H9 (cell line): ENCODE measurements at places on chromosomes 6 and 20.

DNA sequence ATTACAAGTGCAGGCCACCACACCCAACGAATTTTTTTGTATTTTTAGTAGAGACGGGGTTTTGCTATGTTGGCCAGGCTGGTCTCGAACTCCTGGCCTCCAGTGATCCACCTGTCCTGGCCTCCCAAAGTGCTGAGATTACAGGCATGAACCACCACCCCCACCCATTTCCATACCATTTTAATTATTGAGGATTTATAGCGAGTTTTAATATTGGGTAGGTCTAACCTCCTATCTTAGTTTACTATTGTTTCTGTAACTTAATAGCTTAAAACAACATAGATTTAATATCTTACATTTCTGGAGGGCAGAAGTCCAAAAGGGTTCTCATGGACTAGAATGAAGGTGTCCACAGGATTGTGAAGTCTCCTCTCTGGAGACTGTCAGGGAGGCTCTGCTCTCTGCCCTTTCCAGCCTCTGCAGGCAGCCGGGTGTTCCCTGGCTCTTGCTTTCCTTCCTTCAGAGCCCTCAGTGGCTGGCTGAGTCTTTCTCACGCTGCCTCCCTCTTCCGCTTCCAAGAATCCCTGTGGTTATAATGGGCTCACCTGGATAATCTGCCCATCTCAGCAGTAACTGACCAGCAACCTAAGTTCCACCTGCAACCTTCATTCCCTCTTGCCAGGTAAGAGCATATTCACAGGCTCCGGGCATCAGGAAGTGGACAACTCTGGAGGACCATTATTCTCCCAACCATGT is 18.6 kb upstream of the BCAS4 start:
- H3K27me3 ChIP-seq, result no peaks in the 10 kb centered on the region
- H3K4me1 ChIP-seq, result no peaks in the 10 kb centered on the region
- H3K27ac ChIP-seq, result no peak overlapping the region
- H3K36me3 ChIP-seq, result no peaks in the 10 kb centered on the region
- H3K4me3 ChIP-seq, result no peak overlapping the region
- DNase-seq, result peak; percentile 43

DNA sequence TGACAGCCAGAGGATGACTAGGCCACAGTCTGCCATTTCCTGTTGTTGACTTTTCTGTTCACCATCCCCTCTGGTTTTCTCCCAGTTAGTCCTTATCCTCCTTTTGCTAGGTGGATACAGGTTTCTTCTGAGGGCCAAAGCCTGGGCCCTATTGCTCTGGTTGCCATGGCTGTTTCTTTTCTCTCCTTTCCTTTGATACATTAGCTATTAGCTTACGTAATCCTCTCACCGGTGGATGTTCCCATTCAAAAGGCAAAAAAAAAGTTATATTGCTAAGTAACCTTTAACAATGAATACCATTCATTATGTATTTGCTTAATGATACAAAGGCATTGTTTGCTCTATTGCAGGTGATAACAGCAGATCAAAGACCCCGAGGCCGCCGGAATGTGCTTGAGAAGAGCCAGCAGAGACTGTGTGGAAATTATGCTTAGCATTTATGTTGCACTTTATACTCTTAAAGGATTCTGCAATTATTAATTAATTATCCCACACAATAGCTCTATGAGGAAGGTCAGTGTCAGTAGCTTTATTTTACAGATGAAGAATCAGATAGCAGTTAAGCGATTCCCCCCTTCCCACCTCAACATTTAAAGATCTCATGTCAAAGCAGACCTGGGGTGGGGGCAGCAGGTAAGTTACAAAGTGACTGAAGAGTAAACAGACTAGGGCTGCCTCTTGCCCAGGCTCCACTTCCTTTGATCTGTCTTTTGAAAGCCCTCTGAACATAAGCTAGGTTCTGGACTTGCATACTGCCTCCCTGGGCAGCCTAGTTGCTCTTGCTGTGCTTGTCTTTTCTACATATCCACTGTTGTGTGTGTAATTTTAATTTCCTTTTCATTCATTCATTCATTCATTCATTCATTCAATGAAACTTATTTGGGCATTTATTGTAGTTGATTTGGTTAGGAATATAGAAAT is 14.5 kb upstream of the TFB1M start:
- H3K36me3 ChIP-seq, result no peaks in the 10 kb centered on the region
- H3K4me1 ChIP-seq, result peaks cover 2% of the 10 kb centered on the region; the same call in 1 of the 2 replicates
- no peaks in the 10 kb centered on the region for H3K27me3 ChIP-seq
- no peak for DNase-seq
- no peak overlapping the region for H3K27ac ChIP-seq

DNA sequence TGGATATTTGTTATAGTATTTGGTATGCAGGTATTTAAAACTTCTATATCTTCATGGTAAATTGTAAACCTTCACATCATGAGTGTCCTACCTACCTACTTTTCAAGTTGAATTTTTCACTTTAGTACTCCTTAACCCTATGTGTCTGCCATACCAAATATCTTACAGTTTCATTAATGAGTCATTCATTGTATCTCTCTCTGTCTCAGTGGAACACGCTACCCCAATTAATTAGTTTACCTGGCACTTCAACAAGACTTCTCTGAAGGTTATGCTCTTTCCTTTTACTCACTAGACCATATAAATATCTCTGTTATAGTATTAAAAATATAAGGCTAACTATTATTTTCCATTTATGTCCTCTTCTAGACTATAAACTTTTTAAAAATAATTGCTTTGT is 123.9 kb upstream of the GJE1 start:
- H3K27ac ChIP-seq, result no peak overlapping the region
- H3K4me1 ChIP-seq, result no peaks in the 10 kb centered on the region
- DNase-seq, result no peak
- H3K36me3 ChIP-seq, result peaks cover 3% of the 10 kb centered on the region; the same call in 1 of the 2 replicates
- H3K4me3 ChIP-seq, result no peak overlapping the region

DNA sequence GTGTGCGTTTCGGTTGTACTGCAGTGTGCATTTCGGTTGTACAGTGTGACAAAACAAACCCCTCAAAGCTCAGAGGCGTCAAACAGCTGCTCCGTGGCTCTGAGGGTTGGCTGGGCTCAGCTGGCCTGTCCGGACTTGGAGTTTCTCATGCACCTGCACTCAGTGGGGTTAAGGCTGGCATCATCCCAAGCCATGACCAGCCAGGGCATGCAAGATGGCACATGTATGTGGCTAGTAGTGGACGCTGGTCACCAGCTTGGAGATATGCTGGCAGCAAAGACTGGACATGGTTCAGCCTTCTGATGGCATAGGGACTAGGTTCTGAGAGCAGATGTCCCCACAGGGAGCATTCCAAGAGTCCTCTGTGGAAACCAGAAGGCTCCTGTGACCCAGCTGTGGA is 187.2 kb downstream of the CDH4 start:
- DNase-seq, result no peak
- peaks cover 33% of the 10 kb centered on the region; the same call in 1 of the 2 replicates for H3K4me1 ChIP-seq
- H3K36me3 ChIP-seq, result no peaks in the 10 kb centered on the region; the same call in 1 of the 2 replicates
- H3K27ac ChIP-seq, result no peak overlapping the region
- no peak overlapping the region for H3K4me3 ChIP-seq

- peaks cover 5% of the 10 kb centered on the region; the same call in 1 of the 2 replicates for H3K4me1 ChIP-seq
- DNase-seq, result no peak
- H3K27me3 ChIP-seq, result no peaks in the 10 kb centered on the region
- no peak overlapping the region for H3K27ac ChIP-seq
- H3K4me3 ChIP-seq, result no peak overlapping the region
Observed at GRCh38 chr6:34315780-34316179, 67.0 kb upstream of the SMIM29 start.

- no peaks in the 10 kb centered on the region for H3K27me3 ChIP-seq
- H3K36me3 ChIP-seq, result no peaks in the 10 kb centered on the region
- H3K4me3 ChIP-seq, result no peak overlapping the region
- no peak for DNase-seq
- H3K4me1 ChIP-seq, result no peaks in the 10 kb centered on the region; the same call in 1 of the 2 replicates
Observed at GRCh38 chr6:114735025-114735735, 392.4 kb upstream of the HS3ST5 start.

DNA sequence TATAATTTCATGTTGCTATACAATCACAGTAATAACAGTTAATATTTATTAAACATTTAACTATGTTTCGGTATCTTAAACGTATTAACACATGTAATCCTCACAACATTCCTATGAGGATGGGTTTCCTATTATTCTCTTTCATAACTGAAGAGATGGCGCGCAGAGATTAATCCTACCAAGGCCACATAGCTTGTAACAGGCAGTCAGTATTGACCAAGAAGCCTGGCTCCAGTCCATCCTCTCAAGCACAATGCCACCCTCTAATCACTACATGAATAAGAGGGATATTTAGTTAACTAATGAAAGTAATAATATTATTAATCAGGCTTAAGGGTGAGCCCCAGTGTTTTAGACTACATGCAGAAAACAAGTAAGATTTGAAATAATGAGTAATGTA is 149.7 kb upstream of the SIM1 start:
- H3K27ac ChIP-seq, result no peak overlapping the region
- H3K4me3 ChIP-seq, result no peak overlapping the region
- H3K4me1 ChIP-seq, result no peaks in the 10 kb centered on the region
- no peaks in the 10 kb centered on the region for H3K27me3 ChIP-seq

DNA sequence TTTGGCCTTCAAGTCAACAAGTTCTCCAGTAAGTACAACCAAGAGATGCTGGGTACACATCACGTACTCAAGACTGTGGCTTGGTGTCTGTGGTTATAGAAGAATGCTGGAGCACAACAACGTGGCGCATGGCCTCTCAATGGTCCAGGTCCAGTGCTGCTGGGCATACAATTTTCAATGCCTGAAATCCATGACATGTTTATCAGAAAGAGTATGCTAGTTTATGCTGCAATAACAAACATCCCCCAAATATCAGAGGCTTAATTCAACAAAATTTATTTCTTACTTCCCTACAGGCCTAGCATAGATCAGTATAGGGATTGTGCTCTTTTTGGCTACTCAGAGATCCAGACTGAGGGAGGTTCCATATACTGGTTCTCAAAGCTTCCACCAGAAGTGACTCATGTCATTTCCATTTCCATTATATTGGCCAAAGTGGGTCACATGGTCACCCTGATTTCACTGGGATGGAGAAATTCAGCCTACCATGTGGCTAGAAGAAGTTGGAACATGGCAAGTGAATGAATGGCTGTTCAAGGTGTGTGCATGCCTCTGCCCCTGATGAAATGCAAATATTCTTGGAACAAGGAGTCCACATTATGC is 33.3 kb upstream of the KIF16B start:
- no peak for DNase-seq
- H3K4me1 ChIP-seq, result no peaks in the 10 kb centered on the region
- no peaks in the 10 kb centered on the region for H3K36me3 ChIP-seq
- H3K4me3 ChIP-seq, result no peak overlapping the region

DNA sequence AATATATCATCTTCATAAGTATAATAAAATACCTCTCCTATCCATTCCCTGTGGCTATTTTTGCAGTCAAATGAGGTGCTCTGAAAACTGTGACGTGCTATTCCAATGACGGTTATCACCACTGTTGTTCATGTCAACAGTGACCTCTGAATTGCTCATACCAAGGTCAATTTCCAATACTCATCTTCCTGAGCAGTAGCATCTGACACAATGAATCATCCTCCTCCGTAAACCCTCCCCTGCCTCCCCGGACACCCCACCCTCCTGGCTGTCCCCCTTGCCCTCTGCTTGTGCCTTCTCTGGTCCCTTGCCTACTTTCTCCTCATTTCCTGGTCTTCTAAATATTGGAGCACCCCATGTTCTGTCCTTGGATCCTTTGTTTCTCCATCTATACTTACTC is 77.7 kb upstream of the SLC22A23 start:
- H3K27ac ChIP-seq, result no peak overlapping the region
- no peaks in the 10 kb centered on the region; the same call in 1 of the 2 replicates for H3K27me3 ChIP-seq
- H3K4me1 ChIP-seq, result no peaks in the 10 kb centered on the region
- H3K4me3 ChIP-seq, result no peak overlapping the region

DNA sequence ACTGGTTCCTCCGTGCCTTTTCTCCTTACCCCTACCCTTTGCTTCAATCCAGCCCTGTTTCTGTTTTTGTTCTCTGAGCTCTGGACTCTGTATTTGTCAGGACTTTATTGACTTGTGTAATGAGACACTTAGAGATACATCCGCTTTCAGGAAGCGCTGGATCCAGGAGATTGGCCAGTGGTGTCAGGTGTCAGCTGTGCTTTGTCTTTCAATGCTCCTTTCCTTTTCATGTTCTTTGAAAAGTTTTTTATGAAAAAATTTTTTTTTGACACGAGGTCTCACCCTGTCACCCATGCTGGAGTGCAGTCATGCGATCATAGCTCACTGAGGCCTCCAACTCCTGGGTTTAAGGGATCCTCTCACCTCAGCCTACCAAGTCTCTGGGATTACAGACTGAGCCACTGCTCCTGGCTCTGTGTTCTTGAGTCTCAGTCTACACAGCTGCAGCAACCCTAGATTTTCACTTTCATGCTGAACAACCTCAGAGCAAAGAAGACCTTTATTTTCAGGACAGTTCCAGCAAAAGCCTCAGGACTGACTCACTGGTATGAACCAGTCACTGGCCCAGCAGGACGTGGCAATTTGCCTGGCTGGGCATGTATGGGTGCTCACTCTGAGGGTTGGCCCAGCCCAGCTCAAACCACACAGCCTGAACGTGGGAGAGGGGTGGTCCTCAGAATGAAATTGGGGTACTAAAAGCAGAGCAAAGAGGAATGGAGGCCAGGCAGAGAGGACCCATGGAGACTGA is 108.5 kb downstream of the DHX35 start:
- H3K27me3 ChIP-seq, result no peaks in the 10 kb centered on the region
- no peak for DNase-seq
- no peaks in the 10 kb centered on the region for H3K36me3 ChIP-seq
- no peak overlapping the region for H3K27ac ChIP-seq

- H3K36me3 ChIP-seq, result no peaks in the 10 kb centered on the region
- H3K4me1 ChIP-seq, result no peaks in the 10 kb centered on the region
- DNase-seq, result no peak
- H3K27me3 ChIP-seq, result no peaks in the 10 kb centered on the region; the same call in 1 of the 2 replicates
Observed at GRCh38 chr20:59587570-59587969, 16.8 kb upstream of the PHACTR3 start.

DNA sequence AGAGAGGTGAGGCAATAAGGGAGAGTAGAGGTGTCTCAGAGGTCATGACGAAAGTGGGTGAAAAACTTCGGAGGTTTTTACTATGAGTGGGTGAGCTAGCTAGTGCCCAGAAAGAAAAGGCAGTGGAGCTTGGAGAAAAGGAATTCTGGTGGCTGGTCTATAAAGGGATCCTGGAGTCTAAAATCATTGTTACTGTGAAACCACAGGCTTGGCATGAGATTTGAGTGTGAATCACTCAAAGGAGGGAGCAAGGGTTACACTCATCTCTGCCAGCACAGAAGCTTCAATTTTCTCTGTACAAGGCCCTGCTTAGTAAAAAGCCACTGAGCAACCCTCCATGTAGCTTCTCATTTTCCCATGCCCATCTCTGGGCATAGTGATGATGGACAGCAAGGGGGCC is 47.5 kb downstream of the CD83 start:
- H3K27me3 ChIP-seq, result no peaks in the 10 kb centered on the region
- peaks cover 7% of the 10 kb centered on the region for H3K36me3 ChIP-seq
- H3K27ac ChIP-seq, result no peak overlapping the region

DNA sequence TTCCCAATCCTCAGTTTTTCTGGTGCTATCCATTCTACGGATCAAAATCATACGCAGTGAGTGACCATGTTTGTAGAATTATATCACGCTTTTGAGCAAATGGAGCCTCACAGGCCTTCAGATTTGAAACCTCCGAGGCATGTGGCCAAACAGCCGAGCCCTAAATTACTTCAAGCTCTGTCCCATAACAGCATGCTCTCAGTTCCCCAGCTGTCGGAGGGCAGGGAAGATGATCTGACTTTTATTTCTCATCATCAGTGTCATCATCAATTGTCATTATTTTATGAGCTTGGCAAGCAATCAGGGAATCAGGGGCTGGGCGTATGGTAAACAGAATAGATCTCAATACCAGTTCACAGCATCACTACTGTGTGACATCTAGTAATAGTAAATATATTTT is 73.2 kb downstream of the PSMG4 start:
- H3K4me3 ChIP-seq, result no peak overlapping the region
- H3K27ac ChIP-seq, result no peak overlapping the region
- no peaks in the 10 kb centered on the region for H3K27me3 ChIP-seq
- H3K36me3 ChIP-seq, result peaks cover 4% of the 10 kb centered on the region; the same call in 2 of the 3 replicates
- H3K4me1 ChIP-seq, result peaks cover 11% of the 10 kb centered on the region; the same call in 1 of the 2 replicates
